HT-29 (cell line): ENCODE measurements at places on chromosomes 5 and 9. TPM values are rescaled to one million over a fixed set of nuclear protein-coding genes. Genes with fewer than 3 reads are reported as not detected.

DNA sequence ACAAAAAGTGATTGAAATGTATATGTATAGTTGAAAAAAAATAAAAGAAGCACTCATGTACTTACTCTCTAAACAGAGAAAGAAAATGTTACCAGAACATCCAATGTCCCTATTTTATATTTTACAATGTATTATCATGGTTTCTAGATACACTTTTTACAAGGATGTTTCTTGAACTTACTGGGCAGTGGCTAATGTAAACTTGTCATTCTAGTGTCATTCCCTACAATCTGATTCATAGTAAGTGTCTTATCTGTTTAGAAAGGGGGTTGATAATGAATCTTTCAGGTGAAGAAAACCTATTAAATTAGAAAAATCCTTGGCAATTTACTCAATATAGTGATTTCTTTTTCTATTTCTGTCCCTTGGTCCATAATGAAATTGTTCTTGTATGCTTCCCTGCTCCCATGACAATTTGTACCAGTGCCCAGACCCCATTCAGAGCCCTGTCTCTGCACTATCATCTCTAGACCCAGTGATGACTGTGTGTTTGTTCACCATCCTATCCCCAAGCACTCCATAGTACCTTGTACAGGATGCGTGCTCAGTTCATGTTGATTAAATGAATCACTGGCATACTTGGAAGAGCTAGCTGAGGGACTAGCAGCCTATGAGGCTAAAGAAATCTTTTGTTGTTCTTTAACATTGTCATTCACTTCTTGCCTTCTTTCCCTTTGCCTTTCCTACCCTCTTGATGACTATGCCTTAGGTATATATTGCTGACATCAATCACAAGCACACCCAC is 101.2 kb downstream of the HMHB1 start:
- DNase-seq: no peak

DNA sequence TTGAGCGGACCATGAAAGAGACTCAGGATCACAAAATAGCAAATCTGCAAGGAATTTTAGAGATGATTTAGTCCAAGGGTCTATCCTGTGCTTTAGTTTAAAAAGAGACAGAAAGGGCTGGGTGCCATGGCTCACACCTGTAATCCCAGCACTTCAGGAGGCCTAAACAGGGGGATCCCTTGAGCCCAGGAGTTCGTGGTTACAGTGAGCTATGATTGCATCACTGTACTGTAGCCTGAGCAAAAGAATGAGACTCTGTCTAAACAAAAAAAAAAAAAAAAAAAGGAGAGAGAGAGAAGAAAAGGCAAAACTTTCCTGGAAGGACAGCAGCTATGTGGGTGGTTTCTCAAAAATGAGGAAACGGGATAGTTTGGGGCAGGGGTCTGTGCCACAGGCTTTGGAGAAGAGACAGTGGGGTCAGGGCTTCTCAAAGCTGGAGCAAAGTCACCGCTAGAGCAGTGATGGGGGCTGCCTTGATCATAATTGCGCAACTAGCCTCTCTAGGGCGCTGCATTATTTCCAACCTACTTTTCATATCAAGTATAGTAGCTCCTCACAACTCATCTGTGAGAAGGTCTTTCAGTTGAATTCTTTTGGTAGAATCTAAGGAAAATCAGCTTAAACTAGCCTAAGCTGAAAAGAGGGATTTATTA is 8.5 kb upstream of the ANKH start:
- no peak for DNase-seq

DNA sequence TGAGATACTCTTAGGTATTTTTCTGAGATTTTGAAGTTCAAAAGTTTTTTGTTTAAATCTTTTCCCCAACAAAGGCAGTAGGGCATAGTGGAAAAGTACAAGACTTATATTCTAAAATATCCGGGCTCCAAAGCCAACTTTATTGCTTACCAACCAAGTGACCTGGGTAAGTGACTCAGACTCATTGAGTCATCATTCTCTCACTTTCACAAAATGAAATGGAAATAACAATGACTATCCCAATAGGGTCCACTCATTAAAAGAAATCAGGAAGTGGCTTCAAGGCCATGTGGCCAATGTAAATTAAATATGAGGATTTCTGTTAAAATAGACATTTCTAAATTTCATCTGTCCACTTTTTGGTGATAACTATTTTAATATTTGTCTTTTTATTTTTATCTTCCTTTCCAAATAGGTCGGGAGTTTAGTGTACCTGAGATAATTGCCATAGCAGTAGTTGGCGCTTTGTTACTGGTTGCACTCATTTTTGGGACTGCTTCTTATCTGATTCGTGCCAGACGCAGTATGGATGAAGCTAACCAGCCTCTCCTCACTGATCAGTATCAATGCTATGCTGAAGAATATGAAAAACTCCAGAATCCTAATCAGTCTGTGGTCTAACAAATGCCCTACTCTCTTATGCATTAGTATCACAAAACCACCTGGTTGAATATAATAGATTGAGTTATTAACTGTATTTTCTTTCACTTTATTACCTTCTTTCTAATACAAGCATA is 15.5 kb downstream of the TYRP1 start:
- peak; percentile 41 for DNase-seq

DNA sequence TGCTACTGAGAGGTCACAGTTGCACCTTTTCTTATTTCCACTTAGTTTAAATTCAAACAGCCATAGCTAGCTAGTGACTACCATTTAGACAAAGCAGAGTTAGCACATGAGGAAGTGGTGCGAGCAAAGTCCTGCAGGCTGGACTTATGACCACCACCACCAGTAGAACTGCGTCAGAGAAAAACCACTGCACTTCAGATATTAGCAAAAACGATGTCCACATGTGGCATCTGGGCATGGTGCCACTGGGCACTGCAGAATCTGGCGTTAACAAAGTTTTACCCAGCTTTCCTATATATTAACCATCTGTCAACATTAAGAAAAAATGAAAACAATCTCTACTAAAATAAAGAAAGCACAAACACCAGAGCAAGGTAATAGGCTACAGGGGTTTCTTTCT is 80.1 kb downstream of the SPTLC1 start:
- DNase-seq: no peak

DNA sequence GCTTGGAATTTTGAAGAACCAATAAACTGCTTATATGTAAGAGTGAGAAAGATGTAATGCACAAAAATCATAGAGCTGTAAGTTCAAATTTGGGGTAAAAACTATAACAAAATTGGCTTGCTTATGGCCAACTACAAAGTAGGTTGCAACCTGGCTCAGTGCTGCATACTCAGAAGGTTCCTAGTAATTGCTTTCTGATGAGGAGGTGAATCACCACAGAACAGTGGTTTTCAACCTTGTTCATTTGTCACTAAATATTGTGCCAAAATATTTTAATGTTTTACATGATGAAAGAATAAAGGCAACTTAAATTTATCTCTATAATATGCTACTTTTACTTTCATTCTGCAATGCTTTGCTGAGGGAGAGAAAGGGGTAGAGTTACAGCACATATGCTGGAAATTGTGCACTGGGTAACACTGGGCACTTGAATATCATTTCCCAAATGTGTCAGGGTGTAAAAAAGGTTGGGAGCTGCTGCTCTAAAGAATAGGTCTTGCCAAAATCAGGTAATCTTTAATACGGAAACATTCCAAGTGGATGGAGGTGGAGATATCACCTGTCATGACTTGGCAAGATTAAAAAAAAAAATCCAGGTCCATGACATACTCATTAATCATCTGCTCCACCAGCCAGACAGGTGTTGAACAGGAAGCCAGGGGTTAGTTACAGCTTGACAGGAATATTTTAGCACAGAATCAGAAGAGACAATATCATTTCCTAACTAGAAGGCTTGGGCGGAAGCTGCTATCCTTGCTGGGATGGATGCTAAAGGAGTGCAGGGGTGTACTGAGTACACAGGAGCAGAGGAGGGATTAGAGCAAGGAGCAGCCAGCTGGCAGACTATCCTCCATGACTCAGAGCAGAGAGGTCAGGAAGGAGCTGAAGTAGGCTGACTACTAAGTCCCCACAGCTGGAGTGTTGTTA is 34.6 kb upstream of the CCL21 start:
- peak; percentile 25 for DNase-seq

DNA sequence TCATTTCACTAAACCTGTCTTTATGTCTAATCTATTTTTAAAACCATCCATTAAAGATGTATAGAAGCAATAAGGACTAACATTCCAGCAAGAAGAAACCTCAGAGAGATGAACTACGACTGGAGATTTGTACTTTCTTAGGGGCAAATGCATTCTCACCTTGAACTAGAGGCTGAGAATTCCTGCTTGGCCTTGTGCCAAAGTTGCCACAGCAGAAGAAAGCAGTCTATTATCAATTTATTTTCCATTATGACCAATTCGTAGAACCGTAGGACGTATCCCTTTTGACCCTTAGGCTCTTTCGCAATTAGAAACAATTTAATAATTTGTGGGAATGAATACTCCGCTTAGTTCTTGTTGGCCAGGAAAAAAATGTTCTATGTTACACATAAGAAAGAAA is 1647.4 kb upstream of the CDH9 start:
- no peak for DNase-seq

DNA sequence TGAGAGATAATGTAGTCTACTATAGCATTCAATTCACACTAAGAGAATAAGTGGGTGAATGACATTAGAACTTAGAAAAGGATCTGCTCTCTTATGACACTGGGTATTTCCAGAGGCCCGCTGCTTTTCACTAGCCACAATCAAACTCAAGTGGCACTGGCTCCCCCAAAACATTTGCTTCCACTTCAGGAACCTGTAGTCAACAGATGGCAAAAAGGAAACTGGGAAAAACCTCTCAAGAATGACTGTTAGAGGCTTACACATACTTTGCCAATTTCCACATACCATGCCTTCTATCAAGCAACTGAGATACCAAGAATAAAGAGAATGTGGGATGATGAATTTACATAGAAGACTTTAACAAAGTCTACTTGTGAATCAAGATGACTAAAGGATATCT is 11.2 kb downstream of the POC5 start:
- no peak for DNase-seq

DNA sequence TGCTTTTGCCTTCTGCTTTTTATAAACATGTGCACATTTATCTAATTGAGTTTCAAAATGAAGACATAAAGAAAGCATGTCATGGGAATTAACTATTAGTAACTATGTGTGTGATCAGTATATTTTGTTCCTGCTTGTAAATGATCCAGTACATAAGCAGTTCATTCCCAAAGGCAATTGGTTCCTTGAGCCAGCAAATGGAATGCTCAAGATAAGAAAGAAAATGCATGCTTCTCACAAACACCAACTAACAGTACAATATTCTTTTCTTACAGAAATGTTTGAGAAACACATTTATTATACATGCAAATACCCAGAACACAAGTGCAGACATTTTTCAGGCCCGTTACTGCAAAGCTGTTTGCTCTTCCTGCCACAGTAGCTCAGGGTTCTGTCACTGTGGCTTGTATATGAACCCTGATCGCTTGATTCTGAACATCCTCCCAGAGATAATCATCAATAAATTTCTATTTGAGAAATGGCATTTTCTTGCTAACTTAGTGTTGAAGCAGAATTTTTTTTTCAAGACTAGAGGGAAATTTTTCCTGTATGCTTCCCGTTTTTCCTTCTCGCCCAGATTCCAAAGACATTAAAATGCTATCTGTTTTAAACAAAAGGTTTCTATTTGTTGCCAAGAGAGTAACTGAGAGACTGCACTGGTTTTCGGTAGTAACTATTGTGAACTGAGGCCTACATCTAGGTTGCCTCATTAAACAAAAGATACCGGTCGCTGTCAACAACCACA is 1.9 kb downstream of the GNAQ start:
- peak; percentile 36 for DNase-seq

- no peak for DNase-seq
Measured at GRCh38 chr9:115416299-115416698, 298.3 kb upstream of the TNC start.

GRCh38 chr5:139814704-139815280 is 19.2 kb downstream of the PSD2 start:
- DNase-seq: no peak

Gene SNX2
- total RNA-seq: 18.2 and 22.0 TPM in 2 replicates

Gene MVB12B
- total RNA-seq: 0.10 TPM in 1 of 2 replicates, not detected in the other

Gene FBP2
- total RNA-seq: not detected in 2 replicates

Gene NCS1
- total RNA-seq: 6.9 and 7.0 TPM in 2 replicates

Gene MAPK9
- total RNA-seq: 22.3 and 24.0 TPM in 2 replicates
